ENCODE measurements at places on chromosomes 16 and 17.
A peak's percentile ranks its signal among the peaks of the same experiment; 100 is the strongest.

GRCh38 chr16:86398622-86399021 lies 111.7 kb upstream of the FOXF1 start:
- no peak for DNase-seq

GRCh38 chr16:3509470-3509928 lies 8.7 kb downstream of the CLUAP1 start:
- peak; percentile 59 for DNase-seq

- no peak for DNase-seq
Observed at GRCh38 chr16:75761108-75761507, 34.8 kb upstream of the CPHXL start.

GRCh38 chr16:80936410-80936809 lies 70.3 kb downstream of the CMC2 start:
- DNase-seq: no peak
